ENCODE measurements at places on chromosomes 5 and 9. TPM values are rescaled to one million over a fixed set of nuclear protein-coding genes. Genes with fewer than 3 reads are reported as not detected.

The ADRA1B gene
- under 0.01 TPM for total RNA-seq

The KIF12 gene
- total RNA-seq, result not detected

The GCNT1 gene
- 0.44 TPM for total RNA-seq

The FNIP1 gene
- total RNA-seq, result 72.4 TPM

The OR2Y1 gene
- total RNA-seq, result not detected

The HMCN2 gene
- not detected for total RNA-seq

The RANBP6 gene
- 60.1 TPM for total RNA-seq

The GFI1B gene
- total RNA-seq, result not detected

The RASEF gene
- total RNA-seq, result 0.44 TPM

The IRX2 gene
- not detected for total RNA-seq

The TSSK1B gene
- 0.57 TPM for total RNA-seq

The PCDHGA10 gene
- 14.0 TPM for total RNA-seq

The TUSC1 gene
- 0.44 TPM for total RNA-seq

The CSF1R gene
- 1.1 TPM for total RNA-seq

The NFIL3 gene
- total RNA-seq, result 35.2 TPM

The PLEKHG4B gene
- under 0.01 TPM for total RNA-seq

The HAPLN1 gene
- 1.1 TPM for total RNA-seq

The ACTBL2 gene
- total RNA-seq, result 3.3 TPM

The SIT1 gene
- total RNA-seq, result not detected

The CAVIN4 gene
- total RNA-seq, result 3.7 TPM

The BASP1 gene
- total RNA-seq, result 250 TPM

The RECK gene
- 17.9 TPM for total RNA-seq

The ALDOB gene
- not detected for total RNA-seq

The SLC6A19 gene
- not detected for total RNA-seq

The IL33 gene
- total RNA-seq, result 175 TPM

The TEX48 gene
- total RNA-seq, result not detected

The CDH18 gene
- not detected for total RNA-seq

The GADD45G gene
- 2.0 TPM for total RNA-seq

The TAS2R1 gene
- not detected for total RNA-seq

The PCDHB6 gene
- 0.14 TPM for total RNA-seq

The IL6ST gene
- total RNA-seq, result 1,184 TPM

The DND1 gene
- total RNA-seq, result 0.44 TPM

The KIAA1191 gene
- 126 TPM for total RNA-seq

The SH3GL2 gene
- 0.72 TPM for total RNA-seq

The SLC6A3 gene
- total RNA-seq, result not detected

The PCDHGA2 gene
- 2.0 TPM for total RNA-seq

The MUSK gene
- 0.44 TPM for total RNA-seq

The RGS7BP gene
- not detected for total RNA-seq

The ARHGEF37 gene
- 0.44 TPM for total RNA-seq

The ZNF346 gene
- 12.9 TPM for total RNA-seq

The DOK3 gene
- 2.2 TPM for total RNA-seq

The OBP2B gene
- not detected for total RNA-seq

The CCL21 gene
- total RNA-seq, result not detected

The CAAP1 gene
- 22.3 TPM for total RNA-seq

The GALT gene
- total RNA-seq, result 29.3 TPM

The TAF11L5 gene
- not detected for total RNA-seq

The LCN15 gene
- total RNA-seq, result not detected

The INSL6 gene
- total RNA-seq, result not detected

The LCN1 gene
- total RNA-seq, result not detected

All from placental pericyte (primary cell).